Mammary epithelial cell (primary cell): ENCODE measurements at places on chromosomes 12 and 14. TPM values are rescaled to one million over a fixed set of nuclear protein-coding genes. Genes with fewer than 3 reads are reported as not detected.

The MUCL1 gene
- total RNA-seq: not detected in 2 replicates

The MIPOL1 gene
- 15.7 and 17.8 TPM in 2 replicates for total RNA-seq

The RHEBL1 gene
- 1.7 and 2.3 TPM in 2 replicates for total RNA-seq

- DNase-seq: peak; percentile 63
Measured at GRCh38 chr12:52907092-52907810, 2.4 kb upstream of the KRT8 start.

The BDKRB2 gene
- total RNA-seq: 7.5 TPM

The GLIPR1 gene
- 92.4 TPM for total RNA-seq

DNA sequence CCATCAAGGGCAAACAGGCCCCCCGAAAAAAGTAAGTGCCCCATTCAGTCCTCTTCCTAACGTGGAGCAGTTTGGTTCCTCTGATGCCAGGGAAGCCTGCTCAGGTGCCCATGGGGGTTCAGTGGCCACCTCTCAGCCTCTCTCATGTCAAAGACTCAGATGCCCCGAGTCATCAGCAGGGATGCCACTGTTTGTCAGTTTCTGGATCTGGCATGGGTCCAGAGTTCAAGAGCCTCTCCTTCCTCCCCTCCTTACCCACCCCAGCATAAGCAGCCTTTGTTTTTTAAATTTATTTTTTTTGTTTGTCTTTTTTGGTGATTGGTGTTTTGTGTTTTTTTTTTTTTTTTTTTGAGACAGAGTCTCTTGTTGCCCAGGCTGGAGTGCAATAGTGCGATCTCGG, 11.3 kb downstream of the KMT5A start:
- no peak for DNase-seq

DNA sequence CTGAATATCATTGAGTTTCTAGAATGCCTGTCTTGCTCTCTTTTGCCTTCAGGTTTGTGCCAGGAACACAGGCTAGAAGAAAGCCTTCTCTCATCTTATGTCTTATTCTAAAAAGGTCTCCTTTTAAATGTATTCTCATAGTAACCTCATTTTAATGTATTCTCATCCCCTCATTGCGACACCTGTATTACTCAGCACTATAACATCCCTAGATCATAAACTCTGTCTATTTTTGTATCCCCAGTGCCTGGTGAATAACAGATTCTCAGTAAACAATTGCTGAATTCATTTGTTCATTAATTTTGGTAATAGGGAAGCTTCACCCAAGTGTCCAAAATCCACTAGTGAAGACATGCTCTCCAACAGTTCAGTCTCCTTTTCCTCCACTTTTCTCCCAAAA, 8.8 kb upstream of the LRRK2 start:
- peak; percentile 66 for DNase-seq

DNA sequence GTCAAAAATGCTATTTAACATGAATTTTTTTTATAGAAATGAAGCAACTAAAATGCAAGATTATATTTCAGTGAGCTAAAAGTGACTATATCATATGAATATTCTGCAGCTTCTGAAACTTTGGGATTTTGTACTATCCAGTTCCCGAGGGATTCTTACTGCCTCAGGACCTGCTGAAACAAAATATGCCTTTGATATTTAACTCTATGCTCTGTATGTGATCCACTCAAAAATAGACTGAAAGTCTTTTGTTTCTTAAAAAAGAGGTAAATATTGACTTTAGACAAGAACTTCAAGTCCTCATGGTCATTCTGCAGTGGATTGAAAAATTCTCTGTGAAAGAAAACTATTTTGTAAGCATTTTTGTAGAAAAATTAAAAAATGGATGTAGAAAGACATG, 22.4 kb downstream of the CNTN1 start:
- DNase-seq: no peak

The ACACB gene
- total RNA-seq: 1.9 and 6.0 TPM in 2 replicates

- DNase-seq: peak; percentile 71
Measured at GRCh38 chr12:6825398-6826124, 2.6 kb upstream of the P3H3 start.

GRCh38 chr14:106848330-106849121, 1322.1 kb downstream of the TMEM121 start:
- DNase-seq: peak; percentile 85

- no peak for DNase-seq
Measured at GRCh38 chr14:21539189-21539940, 13.2 kb upstream of the SALL2 start.

DNA sequence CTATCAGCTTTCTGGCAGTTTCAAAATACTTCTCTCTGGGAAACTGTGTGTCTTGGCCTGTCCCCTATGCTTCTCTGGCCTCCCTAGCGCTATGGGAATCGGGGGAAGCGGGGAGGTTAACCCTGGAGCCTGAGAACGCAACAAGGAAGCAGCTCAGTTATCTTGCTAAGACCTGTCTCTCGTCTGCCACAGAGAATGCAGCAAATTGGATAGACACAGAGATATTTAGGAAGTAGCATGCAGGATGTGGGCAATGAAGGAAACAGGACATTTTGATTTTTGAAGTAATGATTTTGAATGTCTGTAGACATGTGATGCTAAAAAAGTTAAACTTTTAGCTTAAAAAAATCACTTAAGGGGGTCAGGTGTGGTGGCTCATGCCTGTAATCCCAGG, 6.6 kb upstream of the CALCOCO1 start:
- DNase-seq: no peak

DNA sequence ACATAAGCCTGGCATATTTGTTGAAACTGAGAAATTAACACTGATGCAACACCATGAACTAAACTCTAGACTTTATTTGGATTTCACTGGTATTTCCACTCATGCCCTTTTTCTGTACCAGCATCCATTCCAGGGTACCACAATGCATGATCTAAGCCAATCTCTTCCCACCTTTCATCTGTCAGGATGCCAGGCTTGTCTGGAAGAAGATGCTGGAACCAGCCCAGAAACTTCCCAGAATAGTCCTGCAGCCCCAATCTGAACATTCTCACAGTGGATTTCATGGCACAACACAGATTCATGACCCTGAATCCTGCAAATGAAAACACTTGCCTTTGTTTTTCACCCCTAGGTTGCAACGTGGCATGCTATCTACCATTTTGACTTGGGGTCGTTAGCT, 189.3 kb upstream of the LHX5 start:
- DNase-seq: no peak
